ENCODE measurements at places on chromosomes 7 and 10.

DNA sequence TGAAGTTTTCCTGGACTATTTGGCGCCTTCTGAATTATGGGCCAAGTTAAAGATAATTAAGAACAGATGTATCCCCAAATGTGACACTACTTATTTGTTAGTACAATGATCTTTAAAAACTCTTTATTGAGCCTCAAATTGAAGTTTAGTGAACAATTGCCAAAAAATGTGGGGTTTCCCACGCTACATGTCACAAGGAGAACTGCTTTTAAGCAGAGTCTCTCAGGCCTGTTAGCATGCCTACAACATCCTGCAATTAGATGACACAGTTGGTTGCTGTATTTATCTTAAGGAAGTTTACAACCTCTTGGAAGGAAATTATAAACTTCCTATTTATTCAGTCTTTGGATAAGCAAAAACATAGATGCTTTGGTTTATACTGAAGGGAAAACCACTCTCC is 733.0 kb downstream of the TNS3 start:
- DNase-seq: no peak

DNA sequence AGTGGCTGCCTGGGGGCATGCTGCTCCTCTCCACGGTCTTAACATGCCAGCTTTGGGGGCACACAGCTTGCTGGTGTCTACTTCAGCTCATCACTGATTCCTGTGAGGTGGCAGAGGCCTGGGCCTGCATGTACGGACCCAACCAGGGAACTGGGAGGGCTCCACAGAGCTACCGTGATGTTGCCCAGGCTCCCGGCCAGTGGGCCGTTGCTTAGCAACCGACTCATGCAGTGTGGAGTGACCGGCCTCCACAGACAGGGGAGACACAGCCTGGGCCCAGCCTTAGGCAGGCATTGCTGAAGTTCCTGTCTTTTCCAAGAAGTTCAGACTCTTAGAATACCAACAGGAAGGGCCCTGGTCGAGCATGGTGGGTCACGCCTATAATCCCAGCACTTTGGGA is 25.8 kb upstream of the SH2B2 start:
- DNase-seq: no peak

DNA sequence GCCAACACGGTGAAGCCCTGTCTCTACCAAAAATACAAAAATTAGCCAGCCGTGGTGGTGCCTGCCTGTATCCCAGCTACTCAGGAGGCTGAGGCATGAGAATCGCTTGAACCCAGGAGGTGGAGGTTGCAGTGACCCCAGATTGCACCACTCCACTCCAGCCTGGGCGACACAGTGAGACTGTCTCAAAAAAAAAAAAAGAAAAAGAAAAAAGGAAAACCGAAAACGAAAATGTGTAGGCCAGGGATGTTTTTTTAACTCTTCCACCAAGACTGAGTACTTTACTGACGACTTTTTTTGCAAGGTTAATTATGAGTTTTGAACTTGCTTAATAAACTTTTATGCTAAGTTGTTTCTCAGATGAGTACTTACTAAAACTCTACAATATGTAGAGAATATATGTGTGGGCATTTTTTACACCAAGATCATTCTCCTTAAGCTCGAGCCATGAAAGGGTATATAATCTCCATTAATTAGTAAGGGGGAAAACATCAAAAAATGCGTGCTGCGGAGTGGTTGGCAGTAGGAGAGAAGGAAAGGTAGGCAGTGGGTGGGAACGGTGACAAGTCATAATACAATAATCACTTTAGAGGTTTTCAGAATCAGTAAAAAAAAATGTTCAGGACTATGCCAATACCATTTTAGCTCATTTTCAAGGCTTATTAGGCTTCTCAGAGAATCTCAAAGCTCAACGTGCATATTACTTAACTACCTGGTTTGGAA is 8.6 kb upstream of the ADRB1 start:
- DNase-seq: no peak

DNA sequence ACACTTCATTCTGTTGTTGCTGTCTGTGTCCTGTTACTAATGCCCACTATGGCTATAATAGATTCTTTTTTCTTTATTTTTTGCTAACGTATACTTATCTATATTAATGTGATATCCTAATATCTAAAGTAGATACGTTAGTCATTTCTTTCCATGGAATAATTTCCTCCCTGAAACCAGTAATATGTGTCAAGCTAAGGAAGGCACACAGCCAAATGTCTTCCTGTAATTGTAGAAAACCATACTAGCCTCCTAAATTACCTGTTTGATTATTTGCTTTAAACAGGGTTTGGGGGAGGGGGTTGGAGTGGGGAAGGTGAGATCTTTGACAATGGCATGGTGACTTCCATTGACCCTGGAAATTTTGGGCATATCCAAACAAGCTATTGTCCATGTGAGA is 56.4 kb downstream of the THNSL1 start:
- DNase-seq: no peak

DNA sequence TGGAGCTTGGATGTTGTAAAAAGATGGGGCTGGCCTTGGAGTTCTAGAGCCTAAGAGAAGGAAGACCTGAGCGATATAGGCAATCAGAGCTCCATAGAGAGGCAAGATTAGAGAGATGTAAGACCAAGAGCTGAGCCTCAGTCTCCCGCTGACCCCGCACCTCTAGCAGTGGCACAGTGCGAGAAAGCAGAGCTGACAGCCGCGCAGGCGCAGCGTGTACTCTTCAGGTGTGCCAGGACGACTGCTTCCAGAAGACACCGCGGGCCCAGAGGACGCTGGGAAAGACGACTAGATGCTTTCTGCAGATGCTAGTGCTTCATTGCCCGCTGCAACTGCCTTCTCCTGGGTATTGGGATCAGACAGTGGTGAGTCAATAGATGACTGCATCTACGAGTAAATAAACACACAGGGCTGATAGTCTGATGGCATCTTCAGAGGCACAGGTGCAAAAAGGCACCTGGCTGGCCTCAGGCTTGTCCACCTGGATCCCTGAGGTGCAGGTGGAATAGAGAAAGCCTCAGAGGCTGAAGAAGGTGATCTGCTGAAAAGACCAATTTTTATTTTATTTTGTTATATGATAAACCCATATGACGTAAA is 38.1 kb upstream of the CCDC6 start:
- DNase-seq: no peak

- no peak for DNase-seq
Observed at GRCh38 chr7:43491984-43492383, 90.9 kb upstream of the STK17A start.

- no peak for DNase-seq
Observed at GRCh38 chr7:517774-518629, 1.6 kb downstream of the PDGFA start.

DNA sequence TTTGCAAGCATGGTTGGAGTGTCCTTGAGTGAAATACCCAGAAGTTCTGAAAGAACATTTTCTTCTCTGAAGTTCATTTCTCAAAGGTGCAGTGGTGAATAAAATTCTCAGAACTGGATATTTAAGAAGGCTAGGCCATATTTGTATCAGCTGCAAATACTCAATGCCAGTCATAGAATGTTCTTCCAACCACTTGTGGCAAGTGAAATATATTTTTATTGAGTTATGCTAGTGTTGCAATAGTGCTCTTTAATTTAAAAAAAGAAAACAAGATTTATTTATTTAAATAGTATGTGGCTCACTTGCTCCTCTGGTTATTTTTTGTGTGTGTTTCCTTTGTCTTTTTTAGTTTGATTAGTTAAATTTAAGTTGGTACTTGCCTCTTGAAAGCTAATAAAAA is 64.5 kb downstream of the PALS2 start:
- DNase-seq: no peak

GRCh38 chr10:68665841-68666240 is 55.2 kb upstream of the CCAR1 start:
- DNase-seq: no peak

GRCh38 chr10:109957092-109957797 is 33.9 kb upstream of the XPNPEP1 start:
- no peak for DNase-seq

- DNase-seq: no peak
Observed at GRCh38 chr10:36182179-36182566, 540.1 kb upstream of the FZD8 start.

All from NCI-H1930 (cell line).